Stimulated activated CD8-positive, alpha-beta memory T cell treated with anti-CD3 and anti-CD28 coated beads, Interleukin-15, amount 100 ng/mL, for 24 hours (primary cell): ENCODE measurements at places on chromosomes 4 and X.

GRCh38 chr4:187617113-187617512 lies 378.5 kb upstream of the ZFP42 start:
- no peak for DNase-seq

DNA sequence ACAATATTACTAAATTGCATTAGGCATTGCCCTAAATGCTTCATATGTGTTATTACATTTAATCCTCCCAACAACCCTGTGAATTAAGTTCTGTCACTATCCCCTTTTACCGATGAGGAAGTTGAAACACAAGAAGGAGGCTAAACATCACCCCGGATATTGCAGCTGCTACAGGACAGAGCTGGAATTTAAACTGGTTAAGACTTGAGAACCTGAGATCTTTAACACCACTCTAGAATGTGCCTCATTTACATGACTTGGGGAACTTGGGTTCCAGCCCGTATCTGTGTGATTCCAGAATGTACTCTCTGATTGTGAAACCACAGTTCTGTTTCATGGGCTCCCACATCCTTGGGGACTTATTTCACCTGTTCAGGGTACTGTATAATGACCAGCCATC lies 165.1 kb upstream of the PPARGC1A start:
- DNase-seq, result no peak

GRCh38 chr4:8046925-8047541 lies 107.4 kb upstream of the AFAP1 start:
- no peak for DNase-seq

DNA sequence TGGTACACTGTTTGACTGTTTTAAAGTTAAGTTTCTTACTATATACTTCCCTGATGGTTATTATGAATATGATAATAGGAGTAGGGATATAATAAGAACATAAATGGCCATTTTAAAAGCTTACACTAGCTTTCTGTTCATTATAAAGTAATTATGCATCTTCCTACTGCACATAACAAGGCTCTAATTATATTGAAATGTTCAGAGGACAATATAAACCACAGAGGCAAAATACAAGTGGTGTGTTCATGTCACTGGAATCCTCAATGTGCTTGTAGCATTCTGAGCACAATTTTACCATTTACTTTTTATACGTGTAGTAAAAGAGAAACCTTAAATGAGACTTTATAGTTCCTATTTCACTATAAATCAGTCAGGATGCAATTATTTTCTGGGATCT lies 268.3 kb downstream of the TMA16 start:
- no peak for DNase-seq

DNA sequence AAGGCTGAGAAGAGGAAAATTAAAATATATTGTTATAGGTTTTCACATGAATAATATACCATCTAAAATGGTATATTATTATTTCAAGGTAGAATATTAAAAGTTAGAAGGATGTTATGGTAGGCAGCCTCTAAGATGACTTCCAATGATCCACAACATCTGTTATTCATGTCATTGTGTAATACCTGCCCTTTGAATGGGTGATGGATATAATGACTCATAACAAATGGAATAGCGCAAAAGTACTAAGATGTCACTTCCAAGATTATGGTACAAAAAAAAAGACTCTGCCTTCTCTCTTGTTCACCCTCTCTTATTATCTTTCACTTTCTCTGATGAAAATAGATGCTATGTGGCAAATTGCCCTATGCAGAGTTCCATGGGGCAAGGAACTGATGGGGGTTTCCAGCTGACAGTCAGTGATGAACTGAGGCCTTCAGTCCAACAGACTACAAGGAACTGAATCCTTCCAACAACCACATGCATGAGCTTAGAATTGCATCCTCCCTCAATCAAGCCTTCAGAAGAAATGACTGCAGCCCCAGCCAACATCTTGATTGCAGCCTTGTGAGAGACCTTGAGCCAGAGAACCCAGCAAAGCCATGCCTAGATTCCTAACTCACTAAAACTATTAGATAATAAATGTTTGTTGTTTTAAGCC lies 57.7 kb downstream of the HS6ST2 start:
- DNase-seq, result no peak

DNA sequence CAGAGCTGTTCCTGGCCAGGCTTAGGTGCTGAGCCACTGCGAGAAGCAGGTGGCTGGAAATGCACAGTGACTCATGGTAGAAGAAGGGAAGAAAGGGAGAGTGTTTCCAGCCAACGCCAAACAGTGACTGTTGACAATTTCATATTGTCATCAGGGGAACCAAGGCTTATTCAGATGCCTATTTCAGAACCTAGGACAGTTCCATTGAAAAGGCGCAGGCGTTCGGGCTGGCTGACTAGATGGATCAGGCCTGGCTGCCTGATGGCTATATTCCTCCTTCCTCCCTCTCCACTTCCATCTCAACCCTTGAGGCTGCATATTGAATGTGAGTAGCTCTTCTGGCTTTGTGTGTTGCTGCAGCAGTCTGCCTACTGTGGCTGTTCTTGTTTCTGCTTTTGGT lies 73.0 kb upstream of the FRMPD4 start:
- no peak for DNase-seq

DNA sequence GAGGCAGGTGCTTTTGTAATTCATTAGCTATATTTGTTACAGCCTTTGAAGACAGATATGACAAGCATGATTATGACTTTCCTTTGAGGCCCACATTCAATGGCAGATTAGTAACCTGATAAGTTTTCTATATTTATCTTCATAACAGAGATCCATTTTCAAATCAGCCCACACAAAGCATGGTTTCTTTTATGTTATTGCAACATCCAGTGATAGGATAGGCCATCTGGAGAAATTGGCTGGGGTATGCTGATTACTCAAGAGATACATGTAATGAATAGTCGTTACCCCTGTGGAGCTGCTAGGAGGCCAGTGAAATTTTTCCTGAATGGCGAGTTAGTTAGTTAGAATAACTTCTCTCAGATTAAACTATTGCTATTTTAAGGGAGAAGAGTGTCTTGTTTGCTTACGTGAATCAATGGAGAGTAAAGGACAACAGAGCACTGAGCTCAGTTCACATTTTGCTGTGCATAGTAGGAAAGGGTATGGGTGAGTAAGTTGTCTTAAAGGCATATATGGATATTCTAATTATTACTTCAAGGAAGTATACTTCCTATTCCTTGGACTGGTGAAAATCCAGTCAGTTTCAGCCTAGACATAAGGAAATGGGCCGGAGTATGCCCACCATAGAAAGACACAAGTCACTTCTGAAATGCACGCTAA lies 79.2 kb upstream of the DKK2 start:
- no peak for DNase-seq

DNA sequence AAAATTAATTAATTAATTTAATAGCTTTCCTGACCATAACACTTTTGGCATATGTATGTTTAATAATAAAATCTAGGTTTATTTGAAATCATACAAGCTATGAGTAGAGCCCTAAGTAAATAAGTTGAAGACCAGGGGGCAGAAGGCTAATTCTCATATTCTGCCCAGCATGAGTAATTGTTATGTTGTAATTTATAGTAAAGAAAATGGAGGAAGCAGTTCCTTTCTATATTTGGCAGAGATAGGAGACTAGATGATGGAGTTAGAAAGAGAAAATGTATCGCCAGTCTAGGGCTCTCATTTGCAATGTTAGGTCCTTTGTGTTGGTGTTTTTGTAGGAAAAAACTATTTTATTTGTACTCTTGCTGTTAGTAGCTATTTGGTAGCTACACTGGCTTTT lies 89.1 kb downstream of the FNIP2 start:
- no peak for DNase-seq

DNA sequence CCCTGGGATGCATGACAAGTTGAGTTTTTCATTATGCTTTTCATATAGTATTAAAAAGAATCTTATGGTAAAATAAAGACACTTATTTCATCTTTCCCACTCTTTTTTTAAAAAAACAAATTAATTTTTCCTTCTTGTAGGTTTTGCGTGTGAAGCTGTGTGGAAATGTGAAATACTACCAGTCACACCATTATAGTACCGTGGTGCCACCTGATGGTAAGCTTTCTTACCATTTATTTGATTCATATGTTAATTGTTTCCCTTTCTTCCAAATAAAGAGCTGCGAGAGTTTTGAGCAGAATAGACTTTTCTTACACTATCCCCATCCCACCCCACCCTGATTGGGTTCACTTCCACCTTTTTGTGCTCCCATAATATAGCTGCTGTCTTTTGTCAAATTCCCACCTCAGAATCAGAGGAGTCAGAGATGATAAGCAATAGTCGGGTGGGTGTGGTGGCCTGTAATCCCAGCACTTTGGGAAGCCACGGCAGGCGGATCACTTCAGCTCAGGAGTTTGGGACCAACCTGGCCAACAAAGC lies 44.3 kb downstream of the CASP6 start:
- DNase-seq, result no peak

GRCh38 chrX:136219893-136220292 lies 31.3 kb downstream of the MAP7D3 start:
- no peak for DNase-seq

GRCh38 chr4:82380831-82381230 lies 7.0 kb upstream of the HNRNPD start:
- no peak for DNase-seq

DNA sequence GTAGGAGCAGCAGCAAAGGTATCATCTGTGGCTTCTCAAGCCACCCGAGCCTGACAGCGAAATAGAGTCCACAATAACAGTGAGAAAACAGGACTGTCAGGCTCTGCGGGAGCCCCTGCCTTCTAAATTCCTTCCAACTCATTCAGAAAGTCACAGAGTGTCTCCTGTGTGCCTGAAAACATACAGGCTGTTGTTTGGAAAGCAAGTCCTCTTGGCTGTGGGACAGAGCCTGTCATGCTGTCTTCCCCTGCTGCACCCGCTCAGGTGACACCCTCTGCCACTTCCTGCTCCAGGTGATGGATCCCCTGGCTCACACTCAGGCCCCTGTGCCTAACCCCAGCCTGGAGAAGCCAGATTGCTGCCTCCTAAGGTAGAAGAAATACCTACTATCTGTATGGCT lies 152.3 kb downstream of the RAB28 start:
- DNase-seq, result no peak

DNA sequence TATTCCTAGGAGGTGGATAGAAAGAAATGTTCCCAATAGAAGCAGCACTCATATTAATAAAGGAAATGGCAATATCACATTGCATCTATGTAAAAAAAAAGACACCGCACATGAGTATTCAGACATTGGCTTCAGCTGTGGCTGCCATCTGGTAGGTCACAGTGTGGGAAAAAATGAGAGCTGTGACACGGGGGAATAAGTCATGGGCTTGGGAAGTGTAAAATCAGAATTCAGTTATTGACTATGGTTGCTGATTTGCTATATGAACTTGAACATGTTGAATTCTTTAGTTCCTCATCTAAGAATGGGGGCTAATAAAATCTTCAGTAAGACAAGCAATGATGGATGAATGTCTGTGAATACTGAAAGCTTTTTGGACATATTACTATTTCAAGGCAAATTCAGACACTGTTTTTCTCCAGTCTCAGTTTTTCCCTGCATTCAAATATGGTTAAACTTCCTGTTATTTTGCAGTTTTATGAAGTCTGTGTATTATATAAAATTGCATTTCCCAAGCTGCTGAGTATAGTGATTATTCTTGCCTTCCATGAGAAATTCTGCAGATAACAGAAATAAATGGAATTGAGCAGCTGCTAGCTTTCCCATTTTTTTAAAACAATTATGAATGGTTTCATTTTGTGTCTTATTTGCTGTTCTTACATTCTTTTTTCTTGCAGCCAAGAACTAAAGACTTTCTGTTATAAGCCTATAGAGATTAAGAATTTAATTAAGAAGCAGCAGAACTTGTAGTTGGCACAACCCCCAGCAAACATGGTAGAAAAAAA lies 221.0 kb downstream of the ANKRD50 start:
- no peak for DNase-seq
